WTC11 (cell line): ENCODE measurements at places on chromosomes 1 and 21.
A peak's percentile ranks its signal among the peaks of the same experiment; 100 is the strongest.

- no peak for DNase-seq
Observed at GRCh38 chr1:26297791-26298124, 8.7 kb downstream of the UBXN11 start.

DNA sequence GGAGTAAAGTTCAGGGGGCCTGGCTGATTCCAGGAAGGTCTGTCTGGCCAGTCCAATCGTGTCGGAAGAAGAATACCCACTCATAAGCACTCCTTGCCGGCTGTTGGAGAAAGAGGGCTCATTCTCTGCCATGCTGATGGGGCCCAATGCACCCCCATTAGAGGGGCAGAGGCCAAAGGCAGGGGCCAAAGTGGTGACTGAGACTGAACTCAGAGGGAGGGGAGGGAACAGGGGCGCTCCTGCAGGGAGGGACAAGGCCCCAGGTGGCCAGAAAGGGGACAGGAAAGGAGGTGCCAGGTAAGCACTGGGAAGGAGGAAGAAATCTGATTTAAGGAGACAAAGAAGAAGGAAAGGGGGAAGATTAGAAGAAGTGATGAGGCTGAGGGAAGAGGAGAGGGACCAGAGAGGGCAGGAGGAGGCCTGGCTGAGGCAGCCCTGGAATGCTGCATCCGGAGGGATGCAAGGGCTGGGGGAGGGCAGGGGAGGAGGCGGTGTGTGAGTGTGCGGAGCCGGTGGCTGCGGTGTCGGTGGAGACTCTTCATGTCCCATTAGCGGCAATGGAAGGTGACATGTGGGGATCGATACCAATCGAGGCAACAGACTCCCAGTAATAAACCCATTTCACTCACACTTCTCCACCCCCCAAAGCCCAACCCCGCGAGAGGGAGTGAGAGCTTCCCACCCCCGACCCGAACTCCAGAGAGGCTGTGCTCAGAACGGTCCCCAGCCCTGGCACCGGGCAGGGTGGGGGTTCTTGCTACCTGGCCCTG, 12.0 kb upstream of the ETV3L start:
- DNase-seq, result peak; percentile 59

DNA sequence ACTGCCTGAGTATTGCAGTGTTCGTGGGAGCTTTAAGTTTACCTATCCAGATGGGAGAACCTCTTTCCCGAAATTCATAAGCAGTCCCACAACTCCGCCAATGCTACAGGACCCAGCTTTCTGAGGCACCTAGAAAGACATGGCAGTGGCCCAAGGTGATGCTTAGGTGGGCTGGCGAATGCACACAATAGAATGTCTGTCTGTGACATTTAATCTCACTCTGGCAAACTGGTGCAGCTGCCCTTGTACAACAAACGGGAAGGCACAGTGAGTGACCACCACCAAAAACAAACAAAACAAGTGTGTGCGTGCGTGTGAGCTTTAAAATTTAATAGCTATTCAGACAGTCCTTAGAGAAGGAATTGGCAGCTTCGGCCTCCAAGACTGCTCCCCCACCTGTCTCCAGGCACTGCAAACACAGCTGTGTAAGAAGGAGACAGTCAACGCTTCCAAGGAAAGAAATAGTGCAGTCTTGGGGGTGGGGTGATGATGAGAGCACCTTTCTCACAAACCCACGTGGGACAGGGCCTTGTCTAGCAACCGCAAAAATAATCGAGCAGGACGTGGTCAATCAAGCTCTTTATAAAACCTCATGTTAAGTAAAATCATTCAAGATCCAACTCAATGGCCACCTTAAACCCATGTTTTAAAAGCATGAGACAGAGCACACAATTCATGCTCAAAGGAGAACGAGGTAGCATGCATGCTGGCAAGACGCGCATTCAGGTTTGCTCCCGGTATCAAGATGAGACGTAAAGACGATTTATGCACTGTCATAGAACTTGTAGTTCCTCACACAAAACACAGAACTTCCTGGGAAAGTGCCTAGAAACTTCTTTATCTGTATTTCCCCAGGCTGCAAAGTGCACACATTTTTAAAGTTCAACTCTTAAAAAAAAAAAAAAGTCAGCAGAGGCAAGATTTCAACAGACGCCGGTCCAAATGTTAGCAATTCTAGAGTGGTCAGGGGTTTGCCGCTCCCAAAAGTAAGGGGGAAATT, 84.1 kb downstream of the TM2D1 start:
- no peak for DNase-seq

DNA sequence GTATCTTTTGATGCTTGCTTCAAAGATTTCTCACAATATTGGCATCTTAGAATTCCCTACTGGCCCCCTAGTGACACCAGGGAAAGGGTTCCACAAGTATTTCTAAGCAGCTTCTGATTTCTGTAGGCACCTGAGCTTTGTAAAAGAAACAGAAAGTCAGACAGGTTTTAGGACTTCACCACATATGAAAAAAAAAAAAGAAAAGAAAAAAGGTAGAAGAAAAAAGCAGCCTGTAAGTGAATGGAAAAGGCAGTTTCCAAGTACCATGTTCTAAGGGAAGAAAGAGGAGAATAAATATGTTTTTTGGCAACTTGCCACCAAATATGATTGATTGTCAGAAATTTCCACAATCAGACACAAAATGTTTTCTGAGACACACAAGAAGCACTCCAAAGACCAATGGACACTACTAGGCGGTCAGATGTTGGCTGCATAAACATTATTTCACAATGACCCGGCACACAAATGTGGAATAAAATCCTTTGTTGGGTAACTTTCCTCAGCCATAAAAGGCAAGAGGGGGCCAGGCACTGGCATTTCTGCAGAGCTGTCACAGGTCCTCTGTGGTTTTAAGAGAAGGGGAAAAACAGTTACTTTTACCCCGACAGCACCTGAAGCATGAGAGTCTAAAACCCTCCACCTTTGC, 12.7 kb upstream of the CPLANE2 start:
- DNase-seq, result no peak

DNA sequence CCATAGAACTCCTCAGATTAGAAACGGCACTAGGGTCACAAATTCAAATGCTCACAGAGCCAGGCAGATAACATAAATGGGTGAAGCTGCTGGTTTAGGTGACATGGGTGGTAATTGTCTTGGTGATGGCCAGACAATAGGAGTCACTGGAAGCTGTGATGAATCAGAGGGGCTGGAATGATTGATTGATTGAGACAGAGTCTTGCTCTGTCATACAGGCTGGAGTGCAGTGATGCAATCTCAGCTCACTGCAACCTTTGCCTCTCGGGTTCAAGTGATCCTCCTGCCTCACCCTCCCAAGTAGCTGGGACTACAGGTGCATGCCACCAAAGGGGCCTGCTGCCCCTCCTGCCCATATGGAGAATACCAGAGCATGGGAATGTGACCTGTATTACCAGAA, 63.0 kb downstream of the HIVEP3 start:
- no peak for DNase-seq

GRCh38 chr1:91555821-91556531, 55.3 kb downstream of the CDC7 start:
- DNase-seq, result no peak

DNA sequence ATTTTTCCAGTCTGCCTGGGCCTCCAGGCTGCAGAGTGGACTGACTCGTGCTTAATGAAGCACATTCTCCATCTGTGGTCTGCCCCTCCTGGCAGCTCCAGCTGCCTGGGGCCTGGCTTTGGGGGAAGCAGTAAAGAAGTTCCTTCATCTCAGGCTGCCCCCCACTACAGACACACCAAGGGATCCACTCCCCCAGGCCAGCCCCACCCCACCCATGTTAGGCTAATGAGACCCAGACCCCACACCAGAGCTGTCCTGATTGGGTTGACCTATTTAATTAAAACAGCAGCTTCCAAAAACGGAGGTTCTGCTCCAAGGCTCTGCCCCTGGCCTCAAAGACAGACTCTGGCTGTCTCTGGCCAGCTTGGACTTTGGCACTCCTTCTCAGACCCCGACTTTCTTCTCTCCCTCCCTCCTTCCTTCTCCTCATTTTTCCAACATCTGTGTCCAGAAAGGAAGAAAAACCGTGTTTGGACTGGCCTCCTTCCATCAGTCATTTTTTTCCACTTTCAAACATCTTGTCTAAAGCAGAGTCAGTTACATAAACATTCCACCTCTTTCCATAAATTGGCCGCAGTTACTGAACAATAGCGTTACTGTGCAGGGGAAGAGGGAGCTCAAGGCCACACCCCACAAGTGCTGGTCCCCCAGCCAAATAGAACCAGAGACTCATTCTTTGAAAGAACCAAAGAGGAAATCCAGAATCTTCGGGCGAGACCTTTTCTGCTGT, 29.7 kb downstream of the SERTAD4 start:
- DNase-seq, result no peak

GRCh38 chr1:77412820-77413530, 131.2 kb downstream of the AK5 start:
- peak; percentile 14 for DNase-seq

DNA sequence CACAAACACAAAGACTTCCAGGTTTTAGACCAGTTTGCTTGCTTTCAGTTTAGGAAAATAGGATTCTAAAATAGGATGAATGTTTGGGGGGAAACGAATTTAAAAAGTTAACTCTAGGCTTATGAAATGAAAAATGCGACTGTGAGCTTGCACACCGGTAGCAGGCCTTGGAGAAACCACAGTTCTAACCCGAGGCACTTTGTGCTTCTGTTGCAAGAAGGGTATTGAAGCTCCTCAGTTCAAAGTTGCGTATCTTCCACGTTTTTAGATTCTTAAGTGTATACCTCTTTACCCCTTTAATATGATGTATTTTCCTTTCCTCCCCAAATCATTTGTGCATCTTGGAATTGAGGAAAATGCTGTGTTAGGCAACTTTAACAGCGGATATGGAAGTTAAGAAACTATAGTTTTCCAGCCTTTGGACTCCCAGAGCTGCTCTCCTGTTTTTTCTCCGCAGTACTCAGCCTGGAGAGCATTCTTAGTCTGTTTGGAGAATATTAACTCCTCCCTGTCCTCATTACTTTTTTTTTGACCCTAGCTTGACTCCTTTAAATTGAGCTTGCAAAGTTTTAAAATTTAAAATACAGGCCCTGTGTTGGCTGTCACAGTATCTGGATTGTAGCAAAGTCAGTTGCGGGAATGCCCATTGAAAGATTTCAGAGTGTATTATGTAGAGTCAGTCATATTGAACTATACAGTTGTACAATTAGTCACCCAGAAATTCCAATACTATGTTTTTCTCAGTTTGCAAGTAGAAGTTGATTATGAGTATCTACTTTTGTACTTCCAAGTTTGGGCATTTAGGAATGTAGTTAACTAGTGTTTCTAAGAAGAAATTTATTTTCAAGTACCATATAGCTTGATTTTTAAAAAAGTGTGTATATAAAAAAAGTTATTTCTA, 2.6 kb downstream of the MRPS6 start:
- no peak for DNase-seq

DNA sequence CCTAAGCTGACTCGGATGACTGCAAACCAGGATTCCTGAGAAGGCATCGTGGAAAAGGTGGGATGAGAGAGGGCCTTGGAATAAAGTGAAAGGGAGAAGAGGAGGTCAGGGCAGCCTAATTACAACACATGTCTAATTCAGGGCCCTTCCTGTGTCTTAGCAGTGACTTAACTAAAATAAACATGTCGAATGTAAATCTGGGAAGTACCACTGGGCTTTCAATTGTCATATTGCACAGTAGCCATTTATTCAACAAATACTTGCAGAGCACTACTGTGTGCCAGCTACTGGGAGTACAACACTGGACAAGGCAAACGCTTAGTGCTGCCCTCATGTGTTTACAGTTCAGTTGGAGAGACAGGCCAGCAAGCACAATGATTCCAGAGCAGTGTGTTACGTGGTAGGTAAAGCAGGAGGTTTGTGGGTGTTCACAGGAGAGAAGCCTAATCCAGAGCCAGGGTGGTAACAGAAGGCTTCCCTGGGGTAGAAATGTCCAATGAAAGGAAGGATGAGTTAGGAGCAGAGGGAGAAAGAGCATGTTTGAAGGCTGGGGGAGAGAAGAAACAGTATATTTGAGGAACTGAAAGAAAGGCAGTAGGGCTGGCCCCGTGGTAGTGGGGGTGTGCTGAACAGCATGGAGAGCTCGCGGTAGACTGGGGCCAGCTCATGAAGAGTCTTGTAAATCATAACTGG, 38.0 kb upstream of the RASAL2 start:
- DNase-seq, result no peak

DNA sequence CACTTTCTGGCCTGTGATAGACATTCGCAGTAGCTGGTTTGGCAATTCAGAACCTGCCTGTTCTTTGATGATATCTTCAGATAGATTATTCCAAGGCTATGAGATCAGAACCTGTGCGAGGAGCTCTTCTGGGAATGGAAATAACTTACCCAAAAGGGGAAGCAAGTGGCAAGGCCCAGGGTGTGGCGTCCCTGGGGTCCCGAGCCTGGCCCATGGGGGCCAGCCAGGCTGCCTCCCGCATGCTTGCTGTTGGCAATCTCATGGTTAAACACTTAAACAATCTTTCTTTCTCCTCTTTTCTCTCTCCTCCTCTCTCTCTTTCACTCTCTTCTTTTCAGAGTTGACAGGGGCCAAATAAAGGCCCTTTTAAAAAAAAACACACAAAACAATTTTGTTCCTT, 108.1 kb downstream of the RNF220 start:
- DNase-seq, result no peak

DNA sequence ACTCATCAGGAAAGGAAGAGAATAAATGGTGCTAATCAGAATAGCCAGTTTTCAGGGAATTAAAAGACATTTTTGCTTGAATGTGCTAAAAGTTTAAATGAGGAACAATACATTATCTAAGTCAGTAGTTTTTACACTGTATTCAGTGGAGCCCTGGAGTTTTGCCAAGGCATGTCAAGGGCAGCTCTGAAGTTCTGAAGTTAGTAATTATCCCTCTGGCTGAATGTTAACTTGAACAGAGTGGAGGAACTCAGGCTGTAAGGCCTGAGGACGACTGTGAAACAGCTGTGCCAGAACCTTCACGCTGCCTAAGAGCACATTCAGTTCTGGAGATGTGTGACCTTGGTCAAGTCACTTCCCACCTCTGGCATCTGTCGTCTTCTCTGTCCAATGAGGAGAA, 68.1 kb downstream of the EDEM3 start:
- DNase-seq, result no peak

DNA sequence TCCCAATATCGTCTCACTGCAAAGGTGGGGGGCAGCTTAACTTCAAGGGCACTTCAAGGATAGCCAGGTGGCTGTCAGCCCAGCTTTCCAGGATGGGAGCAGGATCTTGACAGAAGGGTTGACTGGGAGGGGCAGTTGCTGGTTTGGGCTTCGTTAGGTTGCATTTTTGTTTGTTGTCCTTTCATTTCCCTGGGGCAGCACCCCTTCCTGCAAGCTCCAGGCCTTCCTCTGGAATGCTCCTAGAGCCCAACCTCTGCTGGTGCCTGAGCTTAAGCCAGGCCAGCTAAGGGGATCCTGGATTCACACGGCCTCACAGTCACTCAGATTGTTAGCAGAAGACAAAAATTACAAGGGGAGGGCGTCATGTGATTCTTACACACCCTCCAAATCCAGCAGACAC, 4.1 kb upstream of the OLIG2 start:
- DNase-seq, result no peak

- DNase-seq, result no peak
Observed at GRCh38 chr1:183319606-183320005, 98.6 kb downstream of the NMNAT2 start.

GRCh38 chr1:230028602-230029223, 38.3 kb upstream of the GALNT2 start:
- no peak for DNase-seq

- DNase-seq, result no peak
Observed at GRCh38 chr1:42992054-42992571, 33.4 kb upstream of the SLC2A1 start.
